ENCODE measurements at places on chromosomes 7 and 10.

DNA sequence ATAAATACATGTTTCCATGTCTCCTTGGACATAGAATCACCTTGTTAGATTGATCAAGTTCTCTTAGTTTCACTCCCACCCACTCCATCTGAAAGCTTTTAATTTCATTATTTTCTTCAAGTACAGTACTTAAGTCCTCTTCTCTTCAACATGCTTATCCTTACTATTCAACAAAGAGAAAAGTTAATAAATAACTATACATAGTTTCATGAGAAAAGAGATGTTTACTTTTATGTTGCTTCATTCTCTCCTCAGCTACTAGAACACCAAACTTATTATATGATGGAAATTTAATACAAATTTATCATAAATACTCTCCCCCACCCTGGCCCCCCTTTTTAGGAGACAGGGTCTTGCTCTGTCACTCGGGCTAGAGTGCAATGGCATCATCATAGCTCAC is 33.5 kb downstream of the ASZ1 start:
- no peak overlapping the region for H3K27ac ChIP-seq
- no peaks in the 10 kb centered on the region for H3K27me3 ChIP-seq
- no peak overlapping the region for H3K4me3 ChIP-seq
- H3K36me3 ChIP-seq, result no peaks in the 10 kb centered on the region
- no peaks in the 10 kb centered on the region for H3K4me1 ChIP-seq
- DNase-seq, result no peak

- no peak overlapping the region for H3K4me3 ChIP-seq
- peaks cover 35% of the 10 kb centered on the region for H3K27me3 ChIP-seq
- H3K27ac ChIP-seq, result no peak overlapping the region
- no peaks in the 10 kb centered on the region for H3K36me3 ChIP-seq
- H3K4me1 ChIP-seq, result no peaks in the 10 kb centered on the region
- no peak for DNase-seq
These were observed 5.0 kb upstream of the CALML5 start for GRCh38 chr10:5504146-5505072.

DNA sequence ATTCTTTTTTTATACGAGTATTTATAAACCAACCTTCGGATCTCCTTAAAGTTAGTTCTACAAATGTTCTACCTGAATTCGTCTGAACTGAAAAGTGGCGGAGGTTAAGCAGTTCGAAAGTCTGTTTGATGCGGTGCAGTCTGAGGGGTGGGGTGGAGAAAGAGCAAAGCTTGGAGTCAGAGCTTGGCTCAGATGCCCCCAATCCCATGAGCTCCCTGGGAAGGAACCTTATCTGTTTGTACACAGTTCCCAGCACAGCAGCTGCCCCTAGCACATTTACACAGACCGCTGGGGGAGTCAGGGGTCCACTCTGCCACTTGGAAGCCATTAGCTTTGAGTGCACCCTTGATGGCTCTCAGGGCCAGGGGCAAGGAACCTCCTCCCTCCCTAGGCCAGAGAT is 30.8 kb downstream of the CPXM2 start:
- no peak for DNase-seq
- H3K27ac ChIP-seq, result no peak overlapping the region
- H3K36me3 ChIP-seq, result no peaks in the 10 kb centered on the region
- peaks cover 17% of the 10 kb centered on the region for H3K27me3 ChIP-seq
- no peaks in the 10 kb centered on the region for H3K4me1 ChIP-seq

DNA sequence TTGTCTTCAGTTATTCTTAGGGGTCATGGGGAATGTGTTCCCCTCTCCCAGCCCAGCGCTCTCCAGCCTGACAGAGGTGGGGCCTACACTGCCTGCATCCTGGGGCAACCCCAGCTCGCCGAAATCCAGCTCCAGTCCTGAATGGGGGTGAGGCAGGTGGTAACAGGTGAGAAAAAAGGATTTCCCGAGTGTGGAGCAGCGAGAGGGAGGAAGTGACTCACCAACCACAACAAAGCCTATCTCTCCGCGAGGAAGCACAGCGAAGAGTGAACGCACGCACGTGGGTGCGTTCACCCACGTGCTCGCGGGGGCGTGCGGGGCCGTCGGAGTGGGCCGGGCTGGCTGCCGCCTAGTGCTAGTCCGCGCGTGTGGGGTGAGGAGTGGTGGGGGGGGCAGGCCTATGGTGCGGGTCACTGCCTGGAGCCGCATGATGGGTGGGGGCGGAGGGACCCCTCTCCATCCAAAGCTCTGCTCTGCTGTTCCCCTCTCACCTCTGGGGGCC is 855 bp upstream of the PALD1 start:
- H3K4me1 ChIP-seq, result peaks cover 55% of the 10 kb centered on the region
- no peaks in the 10 kb centered on the region for H3K36me3 ChIP-seq
- peak overlapping the region; percentile 87 for H3K27ac ChIP-seq
- no peaks in the 10 kb centered on the region for H3K27me3 ChIP-seq
- peak; percentile 46 for DNase-seq

DNA sequence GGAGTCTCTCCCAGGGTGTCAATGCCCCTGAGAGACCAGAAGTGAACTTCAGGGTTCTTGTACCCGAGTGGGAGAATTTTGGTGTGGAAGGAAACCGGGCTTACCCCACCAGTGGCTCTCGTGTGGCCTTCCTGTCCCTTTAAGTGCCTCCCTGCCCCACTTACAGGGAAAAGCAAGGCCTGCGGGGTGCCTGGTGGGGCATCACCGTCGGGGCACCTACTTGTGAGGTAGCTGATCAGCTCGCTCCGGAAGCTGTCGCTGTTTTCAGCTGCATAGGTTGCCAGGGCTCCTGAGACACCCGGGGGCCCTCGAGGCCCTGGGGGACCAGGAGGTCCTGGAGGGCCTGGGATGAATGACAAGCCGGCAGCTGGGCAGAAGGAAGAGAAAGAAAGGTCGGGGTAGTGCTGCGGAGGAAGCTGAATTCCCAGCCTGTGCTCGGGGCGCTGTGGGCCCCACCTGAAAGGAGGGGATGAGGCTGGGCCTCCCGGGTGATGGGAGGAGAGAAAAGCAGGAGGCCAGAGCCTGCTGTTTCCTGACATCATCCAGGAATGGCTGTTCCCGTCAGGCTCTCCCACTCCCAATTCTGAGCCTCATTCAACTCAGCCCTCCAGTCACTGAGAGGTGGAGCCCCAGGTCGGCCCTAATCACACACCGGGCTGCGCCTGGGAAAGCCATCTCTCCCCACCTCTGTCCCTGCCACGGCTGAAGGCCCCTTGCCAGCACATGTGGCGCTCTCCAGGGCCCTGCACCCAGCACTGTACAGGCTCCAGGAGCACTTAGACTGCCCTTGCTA is 51.1 kb downstream of the COL17A1 start:
- DNase-seq, result no peak
- H3K27ac ChIP-seq, result no peak overlapping the region
- no peaks in the 10 kb centered on the region for H3K4me1 ChIP-seq
- H3K4me3 ChIP-seq, result no peak overlapping the region
- peaks cover 8% of the 10 kb centered on the region for H3K36me3 ChIP-seq

GRCh38 chr7:47369736-47370135 is 212.2 kb downstream of the TNS3 start:
- DNase-seq, result no peak
- no peaks in the 10 kb centered on the region for H3K27me3 ChIP-seq
- no peaks in the 10 kb centered on the region for H3K4me1 ChIP-seq
- no peak overlapping the region for H3K27ac ChIP-seq

- no peak overlapping the region for H3K27ac ChIP-seq
- no peak for DNase-seq
- H3K36me3 ChIP-seq, result peaks cover 43% of the 10 kb centered on the region
- H3K4me1 ChIP-seq, result no peaks in the 10 kb centered on the region
These were observed 23.7 kb downstream of the ABCC2 start for GRCh38 chr10:99806091-99806490.

GRCh38 chr10:101027106-101027720 is 3.7 kb downstream of the PDZD7 start:
- H3K36me3 ChIP-seq, result no peaks in the 10 kb centered on the region
- peaks cover 30% of the 10 kb centered on the region for H3K27me3 ChIP-seq
- peaks cover 18% of the 10 kb centered on the region for H3K4me1 ChIP-seq
- no peak overlapping the region for H3K4me3 ChIP-seq
- no peak overlapping the region for H3K27ac ChIP-seq

DNA sequence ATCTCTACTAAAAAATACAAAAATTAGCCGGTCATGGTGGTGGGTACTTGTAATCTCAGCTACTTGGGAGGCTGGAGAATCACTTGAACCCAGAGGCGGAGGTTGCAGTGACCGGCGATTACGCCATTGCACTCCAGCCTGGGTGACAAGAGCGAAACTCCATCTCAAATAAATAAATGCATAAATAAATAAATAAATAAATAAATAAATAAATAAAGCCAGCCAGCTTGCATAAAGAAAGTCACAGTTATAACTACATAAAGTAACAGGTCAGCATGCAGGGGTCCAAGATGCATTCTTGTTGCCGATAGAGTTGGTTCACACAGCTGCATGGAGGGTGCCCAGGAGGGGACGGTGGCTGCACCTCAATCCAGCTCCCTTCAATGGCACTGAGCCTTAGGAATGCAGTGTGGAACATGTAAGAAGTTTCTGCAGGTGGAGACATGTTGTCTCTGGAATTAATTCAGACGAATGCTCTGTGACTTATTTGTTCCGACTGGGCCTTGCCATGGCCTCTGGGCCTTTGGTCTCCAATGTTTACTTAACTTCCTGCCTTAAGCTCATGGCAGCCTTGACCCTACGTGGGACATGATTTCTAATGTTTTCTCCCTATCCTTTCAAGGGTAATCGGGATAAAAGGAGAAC is 159.6 kb upstream of the PRKCQ start:
- peaks cover 20% of the 10 kb centered on the region for H3K27me3 ChIP-seq
- no peaks in the 10 kb centered on the region for H3K4me1 ChIP-seq
- no peaks in the 10 kb centered on the region for H3K36me3 ChIP-seq
- DNase-seq, result no peak
- H3K4me3 ChIP-seq, result no peak overlapping the region

DNA sequence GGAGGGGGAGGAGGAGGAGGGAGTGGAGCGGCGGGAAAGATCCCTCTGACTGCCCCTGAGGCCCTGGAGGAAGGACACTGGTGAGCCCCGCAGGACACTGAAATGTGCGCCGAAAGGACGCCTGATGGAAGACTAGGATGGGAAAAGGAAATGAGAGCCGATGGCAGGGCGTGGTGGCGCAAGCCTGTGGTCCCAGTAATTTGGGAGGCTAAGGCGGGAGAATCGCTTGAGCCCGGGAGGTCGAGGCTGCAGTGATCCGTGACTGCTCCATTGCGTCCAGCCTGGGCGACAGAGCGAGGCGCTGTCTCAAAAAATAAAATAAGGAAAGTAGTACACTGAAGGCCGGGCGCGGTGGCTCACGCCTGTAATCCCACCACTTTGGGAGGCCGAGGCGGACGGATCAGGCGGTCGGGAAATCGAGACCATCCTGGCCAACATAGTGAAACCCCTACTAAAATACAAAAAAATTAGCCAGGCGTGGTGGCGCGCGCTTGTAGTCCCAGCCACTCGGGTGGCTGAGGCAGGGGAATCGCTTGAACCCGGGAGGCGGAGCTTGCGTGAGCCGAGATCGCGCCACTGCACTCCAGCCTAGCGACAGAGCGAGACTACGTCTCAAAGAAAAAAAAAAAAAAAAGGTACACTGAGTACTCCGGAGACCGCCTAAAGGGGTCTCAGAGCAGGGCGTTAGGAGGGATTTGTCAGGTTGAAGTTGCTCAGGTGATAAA is 561 bp upstream of the HNRNPF start:
- H3K27me3 ChIP-seq, result no peaks in the 10 kb centered on the region
- H3K27ac ChIP-seq, result peak overlapping the region; percentile 99
- peaks cover 11% of the 10 kb centered on the region for H3K4me1 ChIP-seq
- DNase-seq, result peak; percentile 66
- peak overlapping the region; percentile 96 for H3K4me3 ChIP-seq

GRCh38 chr10:52115823-52116222 is 198.3 kb upstream of the DKK1 start:
- H3K4me3 ChIP-seq, result no peak overlapping the region
- H3K27me3 ChIP-seq, result no peaks in the 10 kb centered on the region
- no peak for DNase-seq
- no peaks in the 10 kb centered on the region for H3K36me3 ChIP-seq
- H3K4me1 ChIP-seq, result no peaks in the 10 kb centered on the region
- no peak overlapping the region for H3K27ac ChIP-seq

DNA sequence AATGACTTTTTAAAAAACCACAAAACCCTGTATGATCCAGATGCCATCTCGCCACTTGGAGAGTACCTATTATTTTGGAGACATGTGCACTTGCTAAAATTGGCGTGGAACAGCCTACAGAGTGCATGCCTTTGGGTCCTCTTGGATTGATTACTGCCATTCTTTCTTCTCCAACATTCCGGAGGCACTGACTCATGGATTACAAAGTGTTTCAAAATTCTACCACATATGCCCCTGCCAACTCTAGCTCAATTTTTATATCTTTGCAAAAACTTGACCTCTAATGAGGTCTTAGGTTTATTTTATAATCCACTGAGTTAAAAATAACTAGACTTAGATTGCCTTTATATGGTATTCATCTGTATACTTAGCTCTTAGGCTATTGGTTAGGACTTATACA is 55.8 kb upstream of the KIF5B start:
- DNase-seq, result no peak
- no peak overlapping the region for H3K4me3 ChIP-seq
- H3K4me1 ChIP-seq, result no peaks in the 10 kb centered on the region

- peaks cover 12% of the 10 kb centered on the region for H3K27me3 ChIP-seq
- no peaks in the 10 kb centered on the region for H3K36me3 ChIP-seq
- no peak for DNase-seq
- no peaks in the 10 kb centered on the region for H3K4me1 ChIP-seq
- H3K27ac ChIP-seq, result no peak overlapping the region
These were observed 23.0 kb upstream of the PRPF18 start for GRCh38 chr10:13563481-13564445.

DNA sequence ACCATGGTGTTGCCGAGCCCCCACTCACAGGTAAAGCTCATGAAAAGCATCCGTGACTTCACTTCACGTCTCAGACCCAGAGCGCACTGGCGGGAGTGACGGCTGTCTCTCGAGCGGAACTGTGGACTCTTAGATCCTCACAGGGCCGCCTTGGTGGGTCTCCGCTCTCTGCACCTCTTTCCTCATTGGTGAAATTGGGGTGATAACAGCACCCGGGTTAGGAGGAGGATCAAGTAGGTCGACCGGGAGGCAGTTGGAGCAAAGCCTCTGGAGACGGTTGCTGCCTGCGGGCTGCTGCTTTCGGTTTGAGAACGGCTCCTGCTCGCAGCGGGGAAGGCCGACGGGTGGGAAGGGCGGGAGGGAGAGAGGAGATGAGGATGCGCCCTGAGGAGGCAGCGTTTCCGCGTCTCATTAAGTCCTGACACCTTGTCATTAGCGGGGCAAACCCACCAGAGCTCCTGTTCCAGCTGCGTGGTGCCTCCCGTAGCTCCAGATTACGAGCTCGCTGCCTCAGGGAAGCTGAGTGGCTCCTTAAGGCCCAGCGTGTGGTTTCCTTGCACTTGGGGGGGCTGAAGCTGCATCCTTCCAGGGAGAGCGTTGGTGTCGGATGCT is 51.9 kb upstream of the CFAP46 start:
- no peak overlapping the region for H3K27ac ChIP-seq
- no peak overlapping the region for H3K4me3 ChIP-seq
- no peaks in the 10 kb centered on the region for H3K36me3 ChIP-seq
- H3K27me3 ChIP-seq, result peaks cover 13% of the 10 kb centered on the region
- H3K4me1 ChIP-seq, result no peaks in the 10 kb centered on the region

DNA sequence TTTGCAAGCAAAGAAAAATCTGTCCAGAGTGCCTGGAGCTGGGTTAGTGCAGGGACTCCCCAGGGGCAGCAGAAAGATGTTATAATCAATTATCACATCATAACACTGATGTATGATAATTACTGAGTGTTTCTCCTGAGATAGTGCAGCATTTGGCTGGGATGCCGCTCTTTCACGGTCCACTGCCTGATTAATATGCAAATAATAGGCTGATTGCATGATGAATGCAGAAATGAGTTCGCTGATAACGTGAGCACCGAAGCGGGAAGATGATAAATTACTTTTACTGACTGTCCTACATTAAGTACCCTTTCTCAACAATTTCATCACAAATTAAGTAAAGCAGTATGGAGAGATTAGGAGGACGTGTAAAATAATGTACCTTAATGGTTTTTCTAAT is 71.4 kb upstream of the SH2B2 start:
- no peaks in the 10 kb centered on the region for H3K27me3 ChIP-seq
- H3K4me1 ChIP-seq, result peaks cover 16% of the 10 kb centered on the region
- H3K4me3 ChIP-seq, result no peak overlapping the region

All from stimulated activated naive B cell treated with anti-CD40 and anti-IgM and Interleukin-4, amounts not matched to agents 10 μg/mL and 1 μg/mL and 100 μg/mL, for 72 hours (primary cell).